ENCODE measurements at places on chromosomes 1 and 21.

DNA sequence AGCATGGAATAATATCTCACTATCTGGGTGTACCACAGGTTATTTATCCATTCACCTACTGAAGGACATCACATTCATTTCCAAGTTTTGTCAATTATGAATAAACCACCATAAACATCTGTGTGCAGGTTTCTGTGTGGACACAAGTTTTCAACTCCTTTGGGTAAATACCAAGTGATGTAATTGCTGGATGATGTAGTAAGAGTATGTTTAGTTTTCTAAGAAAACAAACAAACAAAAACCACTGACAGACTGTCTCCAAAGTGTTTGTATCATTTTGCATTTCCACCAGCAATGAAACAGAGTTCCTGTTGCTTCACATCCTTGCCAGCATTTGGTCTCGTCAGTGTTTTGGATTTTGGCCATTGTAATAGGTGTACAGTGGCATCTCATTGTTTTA is 435.7 kb upstream of the PROX1 start:
- no peak for DNase-seq

GRCh38 chr21:37341254-37341960 is 25.2 kb upstream of the DYRK1A start:
- no peak for DNase-seq

- no peak for DNase-seq
These were observed 61.2 kb upstream of the ARHGEF16 start for GRCh38 chr1:3393024-3393986.

DNA sequence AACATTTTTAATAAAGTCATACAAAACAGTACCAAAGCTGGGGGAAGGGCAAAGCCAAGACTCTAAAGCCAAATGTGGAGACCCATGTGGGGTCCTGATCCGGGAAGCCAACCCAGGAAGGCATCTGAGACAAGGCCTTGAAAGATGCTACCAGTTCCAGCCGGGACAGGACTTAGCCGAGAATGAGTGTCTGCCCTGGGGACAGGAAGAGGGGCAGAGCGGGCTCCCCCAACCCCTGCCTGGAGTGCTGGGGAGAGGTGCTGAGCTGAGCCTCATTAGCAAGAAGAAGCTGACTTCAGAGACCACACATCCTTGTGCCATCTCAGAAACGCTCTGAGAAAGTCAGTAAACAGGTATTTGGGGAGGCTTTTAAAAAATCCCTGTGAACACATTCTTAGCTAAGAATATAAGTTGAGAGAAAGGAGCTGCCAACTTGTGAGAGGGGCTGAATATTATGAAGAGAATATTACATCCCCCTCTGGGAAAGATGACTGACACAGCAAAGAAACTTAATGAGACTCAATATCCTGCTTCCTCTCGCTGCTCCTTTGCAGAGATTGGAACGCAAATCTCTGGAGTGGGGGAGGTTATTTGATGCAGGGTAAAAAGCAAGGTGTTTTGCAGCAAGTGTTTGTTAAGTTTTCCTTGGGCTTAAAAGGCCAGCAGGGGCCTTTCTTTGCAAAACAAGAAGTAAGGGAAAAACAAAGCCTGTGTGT is 103.3 kb upstream of the KCND3 start:
- DNase-seq: no peak

DNA sequence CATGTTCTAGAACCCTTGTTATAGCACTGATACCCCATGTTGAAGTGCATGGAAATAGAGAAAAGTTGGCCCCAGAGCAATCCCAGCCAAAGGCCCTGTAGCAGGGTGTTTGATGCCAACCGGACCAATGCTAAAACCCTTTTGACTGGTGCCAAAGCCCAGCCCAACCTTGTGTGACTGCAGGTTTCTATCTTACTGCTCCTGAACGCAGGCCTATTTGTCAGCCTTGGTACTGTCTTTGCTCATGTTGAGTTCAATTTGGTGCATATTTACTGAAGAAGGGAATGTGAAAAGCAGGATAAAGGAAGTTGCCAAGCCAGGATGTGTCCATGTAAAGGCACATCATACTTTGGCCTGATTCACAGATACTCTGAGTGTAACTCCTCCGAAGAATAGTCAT is 51.7 kb upstream of the NFASC start:
- no peak for DNase-seq

DNA sequence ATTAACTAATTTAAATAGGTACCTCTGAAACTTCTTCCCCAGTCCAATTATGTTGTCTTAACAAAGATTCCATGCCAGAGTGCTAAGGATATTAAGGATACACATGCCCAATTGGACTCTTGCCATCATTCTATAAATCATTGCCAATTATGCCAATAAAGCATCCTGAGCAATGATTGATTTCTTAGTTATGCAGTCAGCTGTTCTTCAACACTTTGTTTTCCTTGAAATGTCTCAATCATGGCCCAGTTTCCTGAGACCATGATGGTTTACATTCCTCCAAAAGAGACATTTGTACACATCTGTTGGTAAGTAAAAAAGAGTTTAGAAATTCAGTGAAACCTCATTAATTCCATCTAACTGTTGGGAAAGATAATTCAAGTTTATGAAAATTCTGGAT is 180.4 kb upstream of the PKN2 start:
- no peak for DNase-seq
